A549 treated with Hydrocortisone at 1 μM for 4 hours (cell line): ENCODE measurements at places on chromosomes 7 and 10. TPM values are rescaled to one million over a fixed set of nuclear protein-coding genes. Genes with fewer than 3 reads are reported as not detected.

The MMRN2 gene
- total RNA-seq, result 1.0 to 1.2 TPM (median 1.1 TPM) in 5 replicates

The CALHM1 gene
- total RNA-seq, result not detected in 5 replicates

The HEPACAM2 gene
- total RNA-seq, result not detected in 5 replicates

The LRRC18 gene
- total RNA-seq, result not detected in 5 replicates

The PHYHIPL gene
- total RNA-seq, result 0.16 to 0.52 TPM (median 0.39 TPM) in 5 replicates

The PAX4 gene
- not detected in 5 replicates for total RNA-seq

The DNAJC1 gene
- total RNA-seq, result 24.9 to 28.4 TPM (median 26.8 TPM) in 5 replicates

The DGKI gene
- total RNA-seq, result 0.02 to 0.82 TPM (median 0.43 TPM) in 5 replicates

The CYP3A4 gene
- 0.07 to 0.15 TPM in 2 of 5 replicates, not detected in the others for total RNA-seq

The FEZF1 gene
- total RNA-seq, result not detected in 5 replicates

The AGBL3 gene
- total RNA-seq, result 0.92 to 1.6 TPM (median 1.4 TPM) in 5 replicates

The TBX20 gene
- total RNA-seq, result 1.4 to 2.9 TPM (median 2.2 TPM) in 5 replicates

The MACROH2A2 gene
- total RNA-seq, result 22.8 to 31.5 TPM (median 25.3 TPM) in 5 replicates
